ENCODE measurements at places on chromosomes 6 and 20. TPM values are rescaled to one million over a fixed set of nuclear protein-coding genes. Genes with fewer than 3 reads are reported as not detected.

GRCh38 chr6:33081098-33081824, 5.5 kb downstream of the HLA-DPB1 start:
- no peak for DNase-seq

GRCh38 chr6:10316373-10316721, 98.5 kb downstream of the TFAP2A start:
- DNase-seq = no peak

FAM83C gene
- total RNA-seq = not detected

METTL24 gene
- 0.91 TPM for total RNA-seq

SLC22A2 gene
- total RNA-seq = not detected

VPS16 gene
- 17.1 TPM for total RNA-seq

FGD2 gene
- total RNA-seq = 5.7 TPM

DNA sequence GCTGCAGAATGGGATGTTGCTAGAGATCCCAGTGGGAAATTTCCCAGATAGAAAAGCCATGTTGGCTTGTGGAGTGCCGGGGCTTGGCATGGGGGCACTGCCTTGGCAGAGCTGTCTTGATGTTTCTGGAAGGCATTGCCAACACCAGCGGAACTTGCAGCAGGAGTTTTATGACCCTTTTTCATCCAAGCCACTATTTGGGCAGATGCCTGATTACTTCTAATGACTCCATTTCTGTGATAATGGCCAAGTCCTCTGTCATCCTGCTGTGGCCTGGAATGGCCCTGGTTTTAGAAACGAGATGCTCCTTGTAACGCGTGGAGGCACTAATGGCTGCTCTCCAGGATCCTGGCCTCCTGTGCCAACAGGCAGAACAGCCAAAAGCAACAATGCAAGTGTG, 229.0 kb downstream of the ZNF217 start:
- no peak for DNase-seq

- DNase-seq = no peak
Measured at GRCh38 chr6:946546-946945, 253.6 kb upstream of the EXOC2 start.

TTLL9 gene
- not detected for total RNA-seq

TPX2 gene
- total RNA-seq = 0.97 TPM

HMGN3 gene
- 148 TPM for total RNA-seq

- DNase-seq = no peak
Measured at GRCh38 chr6:53233309-53233708, 84.7 kb upstream of the GCM1 start.

DNA sequence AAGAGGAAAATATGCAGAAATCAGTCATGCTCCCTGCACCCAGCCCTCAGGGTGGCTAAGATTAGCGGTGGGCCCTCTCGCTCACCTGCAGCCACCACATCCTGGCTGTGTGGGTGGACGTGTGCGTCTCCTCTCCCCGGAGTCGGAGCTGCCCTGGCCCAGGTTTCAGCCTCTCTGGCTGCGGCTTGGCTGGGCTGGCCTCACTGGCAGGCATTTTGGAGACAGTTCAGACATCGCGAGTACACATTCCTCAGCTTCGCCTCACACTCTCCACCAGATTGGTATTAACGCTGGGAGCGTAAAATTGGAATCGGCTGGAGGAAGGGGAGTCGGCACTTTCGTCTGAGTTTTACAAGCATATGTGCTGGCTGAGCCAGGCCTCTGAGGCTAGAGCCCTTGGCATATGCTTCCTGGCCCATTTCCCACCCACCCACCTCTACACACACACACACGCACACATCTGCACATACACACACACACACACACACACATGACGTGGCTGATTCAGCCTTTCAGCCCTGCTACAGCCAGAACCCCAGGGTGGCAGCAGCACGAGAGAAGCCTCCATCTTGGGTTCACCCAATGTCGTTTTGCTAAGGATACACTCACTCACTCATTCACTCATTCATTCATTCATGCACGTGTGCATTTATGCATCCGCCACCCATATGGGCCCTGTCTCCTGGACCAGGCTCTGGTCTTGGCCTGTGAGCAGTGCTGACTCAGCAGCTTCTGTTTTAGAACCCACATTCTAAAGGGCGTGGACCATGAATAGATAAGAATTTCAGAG, 42.9 kb downstream of the BCAS4 start:
- peak; percentile 52 for DNase-seq

Measured in Right ventricle myocardium superior (tissue), 1 donor.